ENCODE measurements at places on chromosomes 6 and 20.

DNA sequence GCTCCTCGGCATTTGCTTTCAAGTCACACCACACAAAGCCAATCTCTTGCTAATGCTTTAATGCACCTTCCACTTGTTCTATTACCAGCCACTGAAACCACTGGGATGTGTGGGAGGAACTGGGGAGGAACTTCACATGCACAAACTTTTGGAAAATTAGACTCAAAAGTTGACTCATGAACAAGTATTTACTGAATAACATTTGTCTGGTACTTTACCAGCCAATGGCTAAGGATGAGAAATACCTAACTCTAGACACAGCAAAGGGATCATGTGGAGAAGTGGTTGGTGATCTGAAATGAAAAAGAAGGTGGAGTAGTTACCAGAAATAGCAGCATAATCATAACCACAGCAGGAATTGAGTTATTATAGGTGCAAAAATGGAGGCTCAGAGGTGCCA is 554.0 kb upstream of the NOX3 start:
- DNase-seq = no peak

- no peak for DNase-seq
These were observed 129.1 kb downstream of the TTLL2 start for GRCh38 chr6:167454003-167454402.

GRCh38 chr20:44098657-44099056 is 88.3 kb downstream of the JPH2 start:
- DNase-seq = no peak

DNA sequence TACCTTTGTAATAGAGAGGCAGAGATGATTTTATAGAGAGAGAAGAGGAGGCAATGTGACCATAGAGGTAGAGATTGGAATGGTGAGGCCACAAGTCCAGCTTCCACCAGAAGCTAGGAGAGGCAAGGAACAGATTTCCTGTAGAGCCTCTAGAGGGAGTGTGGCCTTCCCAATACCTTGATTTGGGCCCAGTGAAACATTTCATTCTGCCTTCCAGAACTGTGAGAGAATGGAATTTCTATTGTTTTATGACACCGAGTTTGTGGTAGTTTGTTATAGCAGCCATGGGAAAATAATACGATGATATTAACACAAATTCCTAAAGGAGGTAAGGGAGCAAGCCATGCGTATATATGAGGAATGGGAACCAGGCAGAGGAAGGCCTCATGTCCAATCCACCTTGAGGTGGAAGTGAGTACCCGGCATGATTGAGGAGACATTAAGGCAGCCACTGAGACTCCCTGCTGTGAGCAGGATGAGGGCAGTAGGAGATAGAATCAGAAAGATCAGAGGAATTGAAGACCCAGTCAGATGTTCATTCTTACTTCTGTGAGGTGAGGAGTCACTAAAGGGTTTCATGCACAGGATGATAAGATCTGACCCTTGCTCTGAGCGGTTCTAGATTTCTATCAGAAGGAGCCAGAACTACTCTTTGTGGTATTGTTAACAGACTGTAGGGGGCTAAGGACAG is 636.3 kb upstream of the IMPG1 start:
- no peak for DNase-seq

GRCh38 chr20:34983995-34984735 is 28.5 kb downstream of the MYH7B start:
- DNase-seq = peak; percentile 62

DNA sequence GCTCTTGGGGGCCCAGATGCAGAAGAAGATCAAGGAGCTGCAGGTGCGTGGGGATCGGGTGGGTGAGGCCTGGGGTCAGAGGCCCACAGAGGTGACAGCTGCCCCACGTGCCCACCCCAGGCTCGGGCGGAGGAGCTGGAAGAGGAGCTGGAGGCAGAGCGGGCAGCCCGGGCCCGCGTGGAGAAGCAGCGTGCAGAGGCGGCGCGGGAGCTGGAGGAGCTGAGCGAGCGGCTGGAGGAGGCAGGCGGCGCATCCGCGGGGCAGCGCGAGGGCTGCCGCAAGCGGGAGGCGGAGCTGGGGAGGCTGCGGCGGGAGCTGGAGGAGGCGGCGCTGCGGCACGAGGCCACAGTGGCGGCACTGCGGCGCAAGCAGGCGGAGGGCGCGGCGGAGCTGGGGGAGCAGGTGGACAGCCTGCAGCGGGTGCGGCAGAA is 41.5 kb downstream of the MYH7B start:
- no peak for DNase-seq

GRCh38 chr6:170253226-170253909 is 37.5 kb downstream of the DLL1 start:
- no peak for DNase-seq

- DNase-seq = no peak
These were observed 29.0 kb downstream of the FAM50B start for GRCh38 chr6:3878048-3878666.

DNA sequence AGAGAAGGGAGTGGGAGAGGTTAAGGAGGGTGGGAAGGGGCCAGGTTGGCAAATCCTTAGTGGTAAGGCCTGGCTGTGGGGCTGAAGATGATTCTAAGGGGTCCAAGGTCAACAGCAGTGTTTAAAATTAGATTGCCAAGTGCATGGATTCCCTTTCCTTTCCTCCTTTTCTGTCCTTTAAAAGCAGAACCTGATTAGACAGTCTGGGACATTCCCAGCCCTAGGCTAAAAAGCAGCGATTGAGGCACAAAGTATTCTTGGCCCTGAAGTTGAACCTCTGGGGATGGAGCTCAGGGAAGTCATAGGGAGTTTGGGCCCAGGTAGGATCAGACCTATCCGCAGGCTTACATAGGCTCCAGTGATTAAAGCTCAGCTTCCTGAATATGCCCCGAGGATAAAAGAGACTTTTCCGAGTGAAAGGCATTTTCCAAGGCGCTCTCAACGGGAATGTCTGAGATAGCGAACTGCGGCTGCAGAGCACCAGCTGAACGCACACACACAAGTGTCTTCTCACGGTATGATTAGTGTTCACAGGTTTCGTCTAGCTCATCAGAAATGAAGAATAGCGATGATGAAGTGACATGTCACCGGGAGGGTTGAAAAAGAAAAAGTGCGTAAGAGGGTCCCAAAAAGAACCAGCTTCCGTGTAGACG is 787 bp upstream of the CARMIL1 start:
- DNase-seq = peak; percentile 62

GRCh38 chr6:41939176-41939847 is 2.3 kb downstream of the CCND3 start:
- no peak for DNase-seq

DNA sequence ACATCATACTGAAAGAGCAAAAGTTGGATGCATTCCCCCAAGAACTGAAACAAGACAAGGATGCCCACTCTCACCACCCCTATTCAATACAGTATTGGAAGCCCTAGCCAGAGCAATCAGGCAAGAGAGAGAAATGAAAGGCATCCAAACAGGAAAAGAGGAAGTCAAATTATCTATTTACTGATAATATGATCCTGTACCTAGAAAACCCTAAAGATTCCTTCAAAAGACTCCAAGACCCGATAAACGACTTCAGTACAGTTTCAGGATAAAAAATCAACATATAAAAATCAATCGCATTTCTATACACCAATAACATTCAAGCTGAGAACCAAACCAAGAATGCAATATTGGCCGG is 14.5 kb downstream of the CDK19 start:
- DNase-seq = no peak

DNA sequence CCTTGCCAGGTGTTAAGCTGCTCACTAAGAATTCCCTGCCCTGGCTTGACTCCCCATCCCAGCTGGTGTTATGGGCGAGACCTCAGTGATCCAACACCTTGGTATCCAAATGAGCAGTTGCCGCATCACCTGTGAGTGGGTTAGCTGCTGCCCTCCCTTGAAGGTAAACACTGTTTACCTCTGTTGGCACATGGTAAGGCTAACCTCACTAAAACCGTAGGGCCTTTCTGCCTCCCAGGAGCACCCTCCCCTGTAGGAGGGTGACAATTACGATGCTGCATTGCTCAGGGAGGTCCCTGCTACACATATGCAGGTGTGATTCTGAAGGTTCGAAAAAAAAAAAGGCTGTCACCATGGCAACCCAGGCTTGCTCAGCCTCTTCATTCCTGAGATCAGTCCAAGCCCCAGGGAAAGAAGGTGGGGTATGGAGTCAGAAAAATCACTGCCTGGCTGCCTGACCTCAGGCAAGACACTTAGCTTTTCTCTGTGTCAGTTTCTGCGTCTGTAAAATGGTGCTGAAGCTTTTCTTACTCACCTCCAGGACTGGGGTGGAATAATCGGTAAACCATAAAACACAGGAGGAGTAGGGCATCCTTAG is 19.5 kb downstream of the PNPLA1 start:
- DNase-seq = peak; percentile 78

- DNase-seq = no peak
These were observed 20.1 kb upstream of the REPS1 start for GRCh38 chr6:139008117-139008516.

- DNase-seq = no peak
These were observed 23.3 kb downstream of the NPEPL1 start for GRCh38 chr20:58715801-58716475.

Measured in NCI-H526 treated with DMSO at 0.1 percent for 48 hours (cell line).